Activated naive CD8-positive, alpha-beta T cell treated with anti-CD3 and anti-CD28 coated beads, Interleukin-2, amount 10 ng/mL, durations not matched to agents 7 days and 5 days (primary cell): ENCODE measurements at places on chromosomes 12 and 14.

DNA sequence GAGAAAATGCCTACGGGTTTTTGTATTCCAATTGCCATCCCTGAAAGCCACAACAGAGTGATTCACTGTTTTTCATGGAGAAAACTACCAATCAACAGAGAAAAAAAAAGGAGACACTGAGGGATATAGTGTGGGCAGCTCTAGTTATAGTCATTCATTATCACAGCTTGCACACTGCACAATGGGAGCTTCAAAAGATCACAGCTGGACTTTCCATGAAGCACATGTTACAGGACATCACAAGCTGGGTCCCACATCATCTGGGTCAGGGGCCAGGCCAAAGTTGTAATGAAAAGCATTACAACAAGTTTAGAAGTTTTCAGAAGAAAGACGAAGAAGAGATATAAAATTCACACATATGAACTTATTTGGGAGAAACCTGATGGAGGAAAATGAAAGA lies 41.5 kb downstream of the RERG start:
- no peak for DNase-seq

DNA sequence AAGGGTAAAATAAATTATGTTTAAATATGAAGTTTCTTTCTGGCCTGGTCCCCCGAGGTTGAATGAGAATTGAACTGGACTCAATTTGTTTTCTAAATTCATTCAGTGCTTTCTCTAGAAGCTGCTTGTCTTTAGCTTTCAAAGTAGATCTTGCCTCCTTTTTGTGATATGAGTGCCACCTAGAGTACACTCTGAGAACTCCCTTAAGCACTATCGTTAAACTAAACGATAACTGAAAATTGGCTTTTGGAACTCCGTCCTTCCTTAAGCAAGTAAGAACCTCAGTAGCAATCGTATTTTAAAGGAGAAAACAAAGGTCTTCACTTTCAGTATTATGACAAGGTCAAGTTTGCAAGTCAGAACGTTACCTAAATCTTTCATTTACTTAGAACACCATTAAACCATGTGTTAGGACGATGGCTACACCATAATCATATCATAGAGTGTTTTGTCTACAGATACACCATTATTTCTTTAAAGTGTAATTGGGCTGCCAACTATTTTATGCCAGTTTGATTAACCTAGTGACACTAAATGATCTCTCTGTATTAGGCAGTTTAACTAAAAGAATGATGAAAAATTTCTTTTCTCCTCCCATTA lies 364.8 kb downstream of the SNAPC1 start:
- no peak for DNase-seq

- no peak for DNase-seq
Observed at GRCh38 chr12:117441751-117442150, 80.3 kb upstream of the NOS1 start.

- DNase-seq = no peak
Observed at GRCh38 chr12:125470838-125471783, 405.9 kb downstream of the AACS start.

DNA sequence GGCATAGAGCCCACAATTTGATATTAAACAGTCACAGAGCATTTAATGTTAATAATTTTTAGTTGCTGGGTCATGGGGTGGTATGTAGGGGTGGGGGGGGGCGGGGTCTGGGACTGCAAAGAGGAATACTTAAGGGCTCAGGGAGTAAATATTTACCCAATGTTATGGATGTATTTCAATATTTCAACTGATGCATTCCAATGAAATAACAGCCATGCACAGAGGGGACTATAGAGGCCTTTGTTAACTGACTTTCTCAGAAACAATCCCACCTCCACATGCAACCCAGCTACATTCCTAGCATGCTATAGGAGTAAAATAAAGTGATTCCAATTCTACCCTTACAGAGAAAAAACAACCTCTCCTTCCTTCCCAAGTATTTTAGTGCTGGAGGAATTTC lies 7.9 kb upstream of the BBS10 start:
- no peak for DNase-seq

- peak; percentile 99 for DNase-seq
Observed at GRCh38 chr12:68807576-68808387, at the start of gene MDM2. MDM2 (plus strand) TSS chr12:68808177; CDS start chr12:68808478, 301 bp downstream.

- DNase-seq = no peak
Observed at GRCh38 chr12:2615665-2616402, 178.9 kb upstream of the FKBP4 start.

GRCh38 chr14:100540926-100541620 lies 46.1 kb downstream of the BEGAIN start:
- DNase-seq = no peak

DNA sequence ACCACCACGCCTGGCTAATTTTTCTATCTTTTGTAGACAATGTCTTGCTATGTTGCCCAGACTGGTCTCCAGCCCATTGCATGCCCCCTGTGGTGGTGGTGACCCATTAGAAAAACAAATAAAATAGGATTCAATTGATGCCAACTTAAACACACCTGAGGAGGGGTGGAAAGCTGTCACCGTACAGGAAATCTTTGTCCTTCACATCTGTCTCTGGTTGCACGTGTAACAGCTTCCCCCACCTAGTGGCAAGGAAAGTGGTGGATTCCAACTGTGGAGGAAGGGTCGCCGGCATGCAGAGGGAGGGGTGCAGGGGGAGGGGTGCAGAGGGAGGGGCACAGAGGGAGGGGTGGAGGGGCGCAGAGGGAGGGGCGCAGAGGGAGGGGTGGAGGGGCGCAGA lies 26.1 kb upstream of the GPR68 start:
- no peak for DNase-seq

- no peak for DNase-seq
Observed at GRCh38 chr14:42569227-42569626, 962.6 kb downstream of the LRFN5 start.

GRCh38 chr12:15688202-15688736 lies 100.9 kb downstream of the EPS8 start:
- no peak for DNase-seq

DNA sequence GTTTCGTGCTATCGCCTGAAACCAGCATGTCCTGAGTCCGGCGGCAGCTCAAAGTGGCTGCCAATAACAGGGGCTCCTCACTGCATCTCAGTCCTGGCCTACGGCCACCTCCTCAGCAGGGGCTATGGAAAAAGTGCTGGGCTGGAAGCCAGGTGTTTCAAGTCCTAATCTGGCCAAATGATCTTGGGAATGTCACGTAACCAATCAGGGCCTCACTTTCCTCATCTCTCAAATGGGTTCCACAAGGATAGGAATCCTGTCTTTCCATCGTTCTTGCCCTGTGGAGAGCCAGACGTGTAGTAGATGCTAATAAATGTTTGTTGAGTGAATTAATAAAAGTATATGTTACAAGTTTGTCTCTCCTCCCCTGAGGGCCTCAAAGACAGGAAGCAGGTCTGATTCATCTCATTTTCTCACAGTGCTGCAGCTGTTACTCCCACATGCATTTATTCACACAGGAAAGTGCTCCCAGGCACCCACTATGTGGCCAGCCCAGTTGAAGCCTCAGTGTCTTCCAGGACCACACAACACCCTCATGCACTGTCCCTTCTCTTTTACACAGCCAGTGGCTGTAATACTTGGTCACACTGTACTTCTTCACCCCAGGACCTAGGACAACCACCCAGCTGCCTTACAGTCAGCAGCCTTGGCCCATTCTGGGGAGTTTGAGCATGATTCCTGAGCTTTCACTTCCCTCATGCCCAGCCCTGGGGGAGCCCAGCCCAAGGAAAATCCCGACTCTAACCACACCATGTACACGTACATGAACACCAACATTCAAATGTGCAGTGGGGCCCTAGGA lies 5.0 kb downstream of the CMKLR1 start:
- no peak for DNase-seq

- DNase-seq = no peak
Observed at GRCh38 chr12:62802984-62803383, 132.0 kb downstream of the PPM1H start.

DNA sequence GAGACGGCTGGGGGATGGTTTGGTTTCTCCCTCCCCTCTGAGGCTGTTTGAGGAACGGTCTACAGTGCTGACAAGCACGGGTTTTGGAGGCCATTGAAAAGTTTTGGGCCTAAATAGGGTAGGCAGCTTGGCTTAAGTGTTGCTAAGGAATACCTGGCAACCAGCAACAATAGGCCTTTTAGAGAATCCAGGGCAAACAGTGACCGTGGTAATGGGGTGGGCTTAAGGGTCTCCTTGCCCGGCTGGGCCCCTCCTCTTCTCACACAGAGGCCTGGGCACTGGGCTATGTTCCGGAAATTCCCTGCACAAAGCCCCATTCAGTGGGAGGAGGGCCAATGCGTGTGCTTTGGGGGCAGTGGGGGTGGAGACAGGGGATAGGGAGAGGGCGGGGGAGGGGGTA lies 55.4 kb downstream of the ASCL1 start:
- DNase-seq = no peak

- DNase-seq = no peak
Observed at GRCh38 chr14:77883131-77883846, 83.4 kb downstream of the ADCK1 start.

DNA sequence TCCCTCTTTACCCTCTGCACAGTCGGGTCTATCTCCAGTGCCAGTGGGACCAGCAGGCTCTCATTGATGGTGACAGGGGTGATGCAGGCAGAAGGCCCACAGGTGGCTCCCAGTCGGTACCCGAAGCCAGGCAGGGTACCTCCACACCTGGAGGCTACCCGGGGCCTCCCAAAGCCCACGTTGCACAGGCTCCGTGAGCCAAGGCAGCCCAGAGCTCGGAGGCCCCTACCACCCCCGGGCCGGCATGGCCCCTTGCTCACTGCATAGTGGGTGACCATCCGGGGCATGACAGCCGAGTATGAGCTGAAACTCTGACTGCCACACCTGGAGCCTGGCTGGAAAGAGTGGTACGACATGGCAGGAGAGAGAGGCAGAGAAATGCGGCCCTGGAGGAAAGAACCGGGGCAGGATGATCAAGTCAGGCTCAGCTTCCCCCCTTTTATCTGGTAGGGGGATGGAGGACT lies at the start of gene KRT82:
KRT82 (minus strand) TSS at position 414 of the 464 bp plus-strand sequence; CDS start at position 356, 58 bp downstream.
- DNase-seq = no peak
